ENCODE measurements at places on chromosomes 3 and 15.

DNA sequence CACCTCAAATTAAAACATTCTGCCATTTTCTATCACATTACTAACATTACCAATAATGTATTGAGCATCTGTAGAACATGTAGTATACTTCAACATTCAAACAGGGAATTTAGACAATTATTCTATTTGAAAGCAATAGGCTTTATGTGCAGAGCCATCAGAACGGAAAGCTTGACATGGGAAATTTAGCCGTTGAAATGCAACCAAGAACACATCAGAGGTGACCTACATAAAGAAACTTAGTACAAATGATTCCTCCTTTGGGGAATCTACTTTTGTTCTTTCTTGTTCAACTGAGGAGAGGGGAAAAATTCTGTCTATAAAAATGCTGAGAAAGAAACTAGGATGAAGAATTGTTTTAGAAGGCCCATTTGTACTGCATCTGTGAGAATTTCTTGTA lies 38.6 kb upstream of the RBMS3 start:
- DNase-seq: no peak

GRCh38 chr3:14322667-14323295 lies 79.6 kb upstream of the SLC6A6 start:
- no peak for DNase-seq

DNA sequence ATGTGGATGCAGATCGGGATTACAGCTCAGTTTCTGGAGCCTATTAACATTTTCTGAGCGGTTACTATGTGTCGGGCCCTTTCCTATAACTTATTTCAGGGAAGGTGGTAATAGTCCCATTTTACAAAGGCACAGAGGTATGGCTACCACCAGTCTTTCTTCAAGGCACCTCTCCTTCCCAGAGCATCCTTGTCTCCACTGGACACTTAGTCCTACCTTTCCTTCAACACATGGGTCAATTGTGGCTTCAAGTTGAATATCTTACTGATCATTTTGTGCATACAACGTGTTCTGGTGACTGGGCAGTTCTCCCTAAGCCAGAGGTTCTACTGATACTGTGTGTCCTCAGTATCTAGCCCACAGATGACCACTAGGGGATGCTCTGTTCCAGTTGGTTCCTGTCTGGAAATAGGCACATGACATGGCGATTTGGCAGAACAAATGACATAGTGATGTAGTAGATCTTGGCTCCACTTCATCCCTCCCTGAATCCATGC lies 60.7 kb upstream of the CMTM8 start:
- DNase-seq: no peak

DNA sequence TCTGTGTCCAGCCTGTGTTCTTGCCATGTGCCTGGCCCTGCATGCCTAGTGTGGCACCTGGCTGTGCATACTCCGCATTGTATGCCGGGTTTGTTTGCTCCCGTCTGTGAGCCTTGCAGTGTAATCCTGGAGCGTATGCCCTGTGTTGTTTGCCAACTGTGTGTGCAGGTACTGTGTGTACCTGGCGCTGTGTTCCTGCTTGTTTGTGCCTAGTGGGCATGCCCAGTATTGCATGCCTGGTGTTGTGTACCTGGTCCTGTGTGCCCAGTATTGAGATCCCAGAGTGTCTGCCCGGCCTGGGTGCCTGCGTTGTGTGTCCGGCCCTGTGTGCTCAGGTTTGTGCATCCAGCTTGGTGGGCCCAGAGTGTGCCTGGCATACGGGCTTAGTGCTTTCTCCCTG lies 54.5 kb upstream of the CHRNA7 start:
- no peak for DNase-seq

DNA sequence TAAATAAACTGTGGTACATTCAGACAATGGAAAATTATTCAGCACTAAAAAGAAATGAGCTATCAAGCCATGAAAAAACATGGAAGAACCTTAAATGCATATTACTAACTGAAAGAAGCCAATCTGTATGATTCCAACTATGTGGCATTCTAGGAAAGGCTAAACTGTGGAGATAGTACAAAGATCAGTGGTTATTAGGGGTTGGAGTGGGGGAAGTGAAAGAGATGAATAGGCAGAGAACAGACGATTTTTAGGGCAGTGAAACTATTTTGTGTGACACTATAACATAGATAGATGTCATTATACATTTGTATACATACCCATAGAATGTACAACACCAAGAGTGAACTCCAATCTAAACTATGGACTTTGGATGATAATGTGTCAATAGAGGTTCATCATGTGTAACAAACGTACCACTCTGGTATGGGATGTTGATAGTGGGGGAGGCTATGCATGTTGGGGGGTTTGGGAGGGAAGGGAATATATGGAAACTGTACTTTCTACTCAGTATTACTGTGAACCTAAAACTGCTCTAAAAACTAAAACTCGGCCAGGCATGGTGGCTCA lies 29.0 kb downstream of the RAB27A start:
- no peak for DNase-seq

DNA sequence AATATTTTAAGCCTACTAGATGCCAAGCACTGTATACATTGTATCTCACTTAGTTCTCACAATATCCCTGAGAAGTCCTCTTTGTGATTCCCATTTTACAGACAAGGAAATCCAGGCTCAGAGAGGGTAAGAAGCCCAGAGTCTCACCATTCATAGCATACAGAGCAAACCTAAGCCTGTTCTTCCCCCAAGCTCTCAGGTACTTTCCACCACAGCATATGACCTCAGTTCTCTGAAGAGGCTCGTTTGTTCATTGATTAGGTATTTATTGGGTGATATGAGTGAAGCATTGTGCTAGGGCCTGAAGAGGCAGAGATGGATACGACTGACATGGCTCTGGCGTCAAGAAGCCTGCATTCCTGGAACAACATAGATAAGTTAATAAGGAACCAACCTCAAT lies 310.9 kb upstream of the UMPS start:
- no peak for DNase-seq

GRCh38 chr3:135136361-135137100 lies 341.5 kb downstream of the EPHB1 start:
- no peak for DNase-seq

DNA sequence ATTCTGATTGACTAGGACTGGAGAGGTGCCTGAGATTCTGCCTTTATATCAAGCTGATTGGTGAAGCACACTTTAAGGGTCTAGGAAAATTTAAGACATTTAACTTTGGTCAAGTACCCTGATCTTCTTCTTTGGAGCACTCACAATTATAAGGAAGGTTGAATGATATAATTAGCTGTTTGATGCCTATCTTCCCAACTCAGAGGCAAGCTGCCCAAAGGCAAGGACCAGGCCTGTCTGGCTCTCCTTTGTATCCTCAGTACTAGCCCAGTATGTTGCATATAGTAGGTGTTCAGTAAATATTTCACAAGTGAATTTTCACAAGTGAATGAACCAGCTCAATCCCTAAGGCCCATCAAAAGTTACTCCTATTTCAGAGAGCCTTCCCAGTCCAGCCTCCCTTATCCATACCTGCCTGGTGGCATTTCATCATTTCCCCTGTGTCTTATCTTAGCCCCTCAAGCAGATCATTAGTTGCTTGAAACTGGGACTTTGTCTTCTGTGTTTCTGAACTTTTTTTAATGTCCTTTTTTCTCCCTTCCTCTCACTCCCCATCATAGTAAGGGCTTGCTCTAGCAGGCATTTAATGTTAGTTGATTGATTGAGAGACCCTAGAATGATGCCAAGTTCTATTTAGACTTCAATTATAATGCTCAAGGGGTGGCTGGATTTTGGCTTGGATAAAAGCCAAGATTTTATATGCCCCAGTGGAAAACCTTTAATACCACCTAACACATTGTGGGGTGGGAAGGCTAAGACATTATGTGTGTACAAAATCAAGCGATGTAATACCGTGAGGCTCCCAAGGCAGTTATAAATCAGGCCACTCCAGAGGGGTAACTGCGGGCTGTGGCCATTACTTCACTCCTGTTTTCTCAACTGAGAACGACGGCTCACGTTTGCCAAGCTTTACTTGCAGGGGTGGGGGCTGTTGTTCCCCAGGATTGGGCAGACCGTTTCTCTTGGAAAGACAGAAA lies 43.2 kb upstream of the BOC start:
- DNase-seq: no peak

DNA sequence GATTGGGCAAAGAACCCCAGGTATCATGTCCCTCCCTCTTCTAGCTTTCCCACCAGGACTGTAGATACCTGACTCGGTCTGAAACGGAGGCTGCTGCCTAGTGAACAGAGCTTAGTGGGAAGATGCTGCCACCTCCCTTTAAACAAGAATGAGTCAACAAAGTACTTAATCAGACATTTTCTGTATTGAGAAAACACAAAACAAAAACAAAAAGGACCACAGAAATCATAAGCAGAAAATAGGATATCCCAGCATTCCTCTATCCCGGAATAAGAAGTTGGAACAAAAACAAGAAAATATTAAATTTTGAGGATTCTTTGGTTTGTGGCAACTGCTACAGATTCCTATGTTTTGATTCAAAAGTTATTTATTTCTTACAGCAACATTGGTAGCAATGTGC lies 51.7 kb upstream of the COL8A1 start:
- no peak for DNase-seq

GRCh38 chr3:13676356-13677017 lies 127.6 kb downstream of the FBLN2 start:
- no peak for DNase-seq

GRCh38 chr15:93036951-93037819 lies 51.8 kb downstream of the RGMA start:
- DNase-seq: no peak

DNA sequence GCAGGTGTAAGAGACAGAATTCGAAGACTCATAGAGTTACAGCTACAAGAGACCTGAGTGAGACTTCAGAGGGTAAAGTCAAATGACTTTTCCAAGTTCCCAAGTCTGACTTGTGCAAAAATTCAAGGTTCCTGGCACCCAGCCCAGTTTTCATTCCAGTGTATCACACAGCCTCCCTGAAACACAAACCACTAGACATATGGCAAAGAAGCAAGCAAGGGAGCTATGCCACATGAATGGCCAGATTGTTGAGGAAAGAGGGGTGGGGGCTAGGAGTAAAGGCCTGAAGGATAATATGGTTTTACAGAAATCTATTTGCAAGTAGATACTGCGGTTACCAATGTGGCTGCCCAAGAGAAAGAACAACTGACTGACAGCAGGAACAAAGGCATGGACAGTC lies 301.2 kb downstream of the MECOM start:
- no peak for DNase-seq

- DNase-seq: no peak
These were observed 3.1 kb upstream of the PTH1R start for GRCh38 chr3:46874430-46874829.

DNA sequence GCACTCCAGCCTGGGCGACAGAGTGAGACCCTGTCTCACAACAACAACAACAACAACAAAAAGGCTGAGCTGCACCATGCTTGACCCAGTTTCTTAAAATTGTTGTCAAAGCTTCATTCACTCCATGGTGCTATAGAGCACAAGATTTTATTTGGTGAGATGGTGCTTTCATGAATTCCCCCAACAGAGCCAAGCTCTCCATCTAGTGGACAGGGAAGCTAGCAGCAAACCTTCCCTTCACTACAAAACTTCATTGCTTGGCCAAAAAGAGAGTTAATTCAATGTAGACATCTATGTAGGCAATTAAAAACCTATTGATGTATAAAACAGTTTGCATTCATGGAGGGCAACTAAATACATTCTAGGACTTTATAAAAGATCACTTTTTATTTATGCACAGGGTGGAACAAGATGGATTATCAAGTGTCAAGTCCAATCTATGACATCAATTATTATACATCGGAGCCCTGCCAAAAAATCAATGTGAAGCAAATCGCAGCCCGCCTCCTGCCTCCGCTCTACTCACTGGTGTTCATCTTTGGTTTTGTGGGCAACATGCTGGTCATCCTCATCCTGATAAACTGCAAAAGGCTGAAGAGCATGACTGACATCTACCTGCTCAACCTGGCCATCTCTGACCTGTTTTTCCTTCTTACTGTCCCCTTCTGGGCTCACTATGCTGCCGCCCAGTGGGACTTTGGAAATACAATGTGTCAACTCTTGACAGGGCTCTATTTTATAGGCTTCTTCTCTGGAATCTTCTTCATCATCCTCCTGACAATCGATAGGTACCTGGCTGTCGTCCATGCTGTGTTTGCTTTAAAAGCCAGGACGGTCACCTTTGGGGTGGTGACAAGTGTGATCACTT lies 2.0 kb downstream of the CCR5 start:
- no peak for DNase-seq

- no peak for DNase-seq
These were observed 189.3 kb downstream of the SV2B start for GRCh38 chr15:91289324-91289723.

DNA sequence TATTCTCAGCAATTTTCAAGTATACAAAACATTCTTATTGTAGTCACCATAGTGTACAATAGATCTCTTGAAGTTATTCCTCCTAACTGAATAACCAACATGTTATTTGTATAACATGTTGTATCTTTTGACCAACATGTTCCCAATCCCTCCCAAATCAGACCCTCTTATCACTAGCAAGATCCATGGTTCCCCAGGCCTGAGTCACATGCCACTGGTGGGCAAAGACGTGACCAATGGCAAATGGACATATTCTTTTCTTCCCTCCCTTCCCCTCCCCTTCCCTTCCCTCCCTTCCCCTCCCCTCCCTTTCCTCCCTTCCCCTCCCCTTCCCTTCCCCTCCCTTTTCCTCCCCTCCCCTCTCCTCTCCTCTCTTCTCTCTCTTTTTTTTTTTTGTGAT lies 45.4 kb downstream of the AMOTL2 start:
- DNase-seq: no peak

DNA sequence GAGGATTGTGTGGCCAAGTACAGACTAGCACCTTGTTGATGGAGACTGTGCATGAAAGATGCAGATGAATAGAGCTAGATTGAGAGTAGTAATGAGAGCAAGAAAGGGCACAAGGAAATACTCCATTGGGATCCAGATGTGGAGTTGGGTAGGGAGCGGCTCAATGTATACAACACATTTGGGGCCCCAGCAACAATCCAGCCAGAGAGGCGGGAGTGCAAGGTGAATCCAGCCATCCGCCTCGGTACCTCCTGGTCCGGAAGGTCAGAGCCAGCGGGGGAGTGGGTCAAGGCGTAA lies 9.0 kb downstream of the ISL2 start:
- no peak for DNase-seq

DNA sequence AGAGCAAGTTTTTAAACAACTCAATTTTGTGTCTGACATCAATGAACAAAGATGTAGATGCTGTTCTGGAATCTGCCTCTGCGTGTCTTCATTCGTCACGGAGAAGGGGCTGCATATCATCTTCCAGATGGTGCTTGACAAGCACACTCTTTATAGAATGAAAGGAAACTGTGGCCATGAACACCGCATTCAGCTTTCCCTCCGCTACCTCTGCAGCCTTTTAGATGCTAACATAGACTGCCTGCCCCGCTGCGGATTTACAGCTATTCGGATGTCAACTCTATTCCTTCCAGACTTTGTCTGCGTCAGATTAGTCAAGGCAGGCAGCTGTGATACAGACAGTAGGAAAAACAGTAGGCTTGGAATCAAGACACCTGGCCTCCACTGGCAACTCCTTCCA lies 232.9 kb downstream of the TJP1 start:
- no peak for DNase-seq

GRCh38 chr3:148366743-148367410 lies 330.8 kb upstream of the AGTR1 start:
- no peak for DNase-seq

GRCh38 chr3:57402675-57403074 lies 110.2 kb upstream of the ASB14 start:
- no peak for DNase-seq

All from caudate nucleus (tissue), 63 donors.